Femur (tissue), 1 donor: ENCODE measurements at places on chromosomes 3 and 15.

GRCh38 chr3:120496278-120497002 lies 45.6 kb upstream of the FSTL1 start:
- DNase-seq, result no peak

DNA sequence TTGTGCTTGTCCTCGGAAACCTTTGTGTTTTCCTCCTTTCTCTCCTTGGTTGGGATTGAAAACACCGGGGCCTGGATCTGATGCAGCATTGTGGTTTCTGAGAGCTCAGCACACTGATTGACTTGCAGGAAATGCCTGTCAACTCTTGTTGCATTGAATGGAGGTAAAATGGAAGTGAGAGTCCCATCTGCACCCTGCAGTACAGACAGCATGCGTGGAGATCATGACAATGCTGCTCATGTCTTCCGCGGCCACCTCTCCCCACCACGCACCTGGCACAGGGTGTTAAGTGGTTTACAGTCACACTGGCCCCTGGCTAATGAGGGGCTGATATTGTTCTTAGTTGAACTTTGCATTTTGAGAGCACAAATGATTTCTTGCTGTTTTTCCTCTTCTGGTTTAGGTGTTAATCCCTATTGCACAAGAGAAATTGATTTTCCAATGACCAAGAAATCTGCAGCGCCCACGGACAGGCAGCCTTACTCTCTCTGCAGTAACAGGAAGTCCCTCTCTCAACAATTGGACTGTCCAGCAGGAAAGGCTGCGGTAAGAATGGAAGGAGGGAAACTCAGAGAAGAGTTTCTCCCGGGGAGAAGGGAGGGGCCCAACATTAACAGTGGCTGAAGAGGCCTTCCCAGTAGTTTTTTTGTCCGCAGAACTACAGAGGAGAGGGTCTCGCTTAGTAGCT lies 58.5 kb downstream of the STARD5 start:
- no peak for DNase-seq

DNA sequence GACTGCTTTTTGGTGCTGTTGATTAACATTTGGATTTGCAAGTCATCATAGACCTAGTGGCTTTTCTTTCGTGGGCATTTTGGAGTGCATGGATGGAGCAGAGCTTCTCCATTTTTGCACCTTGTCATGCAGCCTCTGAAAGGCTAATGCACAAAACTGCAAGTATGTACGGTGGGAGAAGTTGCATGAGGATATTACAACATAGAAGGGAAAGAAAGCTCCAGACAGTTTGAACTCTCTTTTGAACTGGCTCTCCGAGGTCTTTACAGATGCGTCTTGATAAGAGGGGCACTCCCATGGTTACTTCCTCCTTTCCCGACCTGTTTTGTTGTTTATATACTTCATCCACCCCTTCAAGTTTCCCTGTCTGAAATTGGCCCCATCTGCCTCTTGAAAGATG lies 147.1 kb upstream of the GBE1 start:
- DNase-seq, result no peak

DNA sequence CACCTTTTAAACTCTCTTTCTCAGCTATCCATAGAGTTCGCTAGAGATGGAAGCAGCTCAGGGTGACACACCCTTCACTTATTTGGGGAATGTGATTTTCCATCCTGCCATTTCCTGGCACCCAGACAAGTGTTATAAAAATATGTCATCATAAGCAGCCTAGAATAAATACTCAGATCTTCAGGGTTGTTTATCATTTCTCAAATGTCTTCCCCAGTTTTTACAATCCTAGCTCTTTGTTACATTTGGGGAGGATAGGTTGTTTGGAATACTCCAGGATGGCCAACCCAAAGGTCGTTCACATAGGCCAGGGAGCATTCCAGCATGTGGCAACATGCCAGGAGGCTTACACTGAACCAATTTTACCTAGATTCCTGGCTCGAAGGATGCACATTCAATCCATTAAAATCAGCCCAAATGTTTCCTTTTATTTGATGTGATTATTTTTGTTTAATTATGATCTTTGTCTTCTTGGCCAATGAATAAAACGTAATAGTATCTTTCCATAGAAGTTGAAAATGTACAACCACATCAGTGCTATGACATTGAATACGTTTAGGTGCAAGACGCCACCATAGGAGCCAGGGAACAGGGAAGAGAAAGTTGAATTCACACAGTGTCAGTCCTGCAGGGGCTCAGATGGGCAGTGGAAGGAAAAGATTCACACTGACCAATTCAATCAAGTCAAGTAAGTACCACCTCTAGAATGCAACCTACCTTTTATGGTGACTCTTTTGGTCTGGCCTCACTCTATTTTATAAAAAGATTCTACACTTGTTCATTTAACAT lies 537.7 kb upstream of the MDFIC2 start:
- DNase-seq, result peak; percentile 52

- DNase-seq, result peak; percentile 78
Measured at GRCh38 chr3:72155391-72156064, 370.6 kb upstream of the PROK2 start.

DNA sequence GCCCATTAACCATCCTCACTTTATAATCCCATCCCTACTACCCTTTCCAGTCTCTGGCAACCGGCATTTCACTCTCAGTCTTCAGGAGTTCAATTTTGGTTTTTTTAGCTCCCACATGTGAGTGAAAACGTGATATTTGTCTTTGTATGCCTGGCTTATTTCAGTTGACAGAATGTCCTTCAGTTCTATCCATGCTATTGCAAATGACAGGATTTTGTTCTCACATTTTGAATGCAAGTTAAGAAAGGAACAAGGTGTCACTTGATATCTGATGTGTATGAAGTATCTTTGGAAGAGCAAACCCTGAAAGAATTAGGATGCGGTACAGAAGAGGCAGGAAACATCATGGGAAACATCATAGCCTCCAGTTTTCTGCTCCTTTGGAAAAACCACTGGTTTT lies 298.1 kb downstream of the THSD4 start:
- no peak for DNase-seq

DNA sequence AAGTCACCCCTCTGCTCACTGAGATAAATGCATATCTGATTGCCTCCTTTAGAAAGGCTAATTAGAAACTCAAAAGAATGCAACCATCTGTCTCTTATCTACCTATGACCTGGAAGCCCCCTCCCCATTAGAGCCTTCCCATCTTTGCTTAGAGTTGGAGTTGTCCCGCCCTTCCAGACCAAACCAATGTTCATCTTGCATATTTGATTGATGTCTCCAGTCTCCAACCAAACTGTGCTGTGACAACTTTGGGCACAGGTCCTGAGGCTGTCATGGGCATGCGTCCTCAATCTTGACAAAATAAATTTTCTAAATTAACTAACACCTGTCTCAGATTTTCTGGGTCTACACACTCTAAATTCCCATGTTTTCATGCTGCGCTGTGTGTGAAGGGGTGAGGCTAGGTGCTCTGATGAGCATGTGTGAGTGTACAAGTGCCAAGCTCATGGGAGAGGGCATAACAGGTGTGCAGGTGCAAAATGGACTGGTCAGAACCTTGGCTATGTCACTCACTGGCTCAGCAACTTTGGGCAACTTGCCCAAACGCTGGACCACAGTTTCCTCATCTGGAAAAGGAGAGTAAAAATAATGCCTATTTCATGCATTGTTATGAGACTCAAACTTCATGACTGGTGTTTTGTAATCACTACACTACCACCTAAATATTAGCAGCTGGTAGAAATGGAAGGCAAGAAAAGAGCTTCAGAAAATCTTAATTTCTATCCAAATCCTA lies 7.2 kb downstream of the DAPK2 start:
- no peak for DNase-seq

DNA sequence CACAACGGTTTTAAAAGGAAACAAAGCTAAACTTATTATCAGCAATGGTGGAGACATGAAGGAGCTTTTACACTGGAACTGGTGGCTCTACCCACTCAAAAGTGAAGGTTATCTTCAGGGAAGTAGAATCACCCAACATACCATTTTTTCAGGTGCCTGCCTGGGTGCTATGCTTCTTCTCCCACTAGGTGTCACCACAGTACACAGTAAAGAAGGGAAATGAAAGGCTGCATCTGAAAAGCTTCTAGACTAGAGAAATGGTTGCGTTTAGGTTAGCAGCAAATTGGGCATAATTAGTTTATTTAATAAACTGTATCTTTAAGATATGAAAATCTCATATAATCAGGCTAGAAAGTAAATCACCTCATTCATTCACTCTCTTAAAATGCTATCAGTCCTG lies 47.0 kb upstream of the SELENOK start:
- peak; percentile 34 for DNase-seq

DNA sequence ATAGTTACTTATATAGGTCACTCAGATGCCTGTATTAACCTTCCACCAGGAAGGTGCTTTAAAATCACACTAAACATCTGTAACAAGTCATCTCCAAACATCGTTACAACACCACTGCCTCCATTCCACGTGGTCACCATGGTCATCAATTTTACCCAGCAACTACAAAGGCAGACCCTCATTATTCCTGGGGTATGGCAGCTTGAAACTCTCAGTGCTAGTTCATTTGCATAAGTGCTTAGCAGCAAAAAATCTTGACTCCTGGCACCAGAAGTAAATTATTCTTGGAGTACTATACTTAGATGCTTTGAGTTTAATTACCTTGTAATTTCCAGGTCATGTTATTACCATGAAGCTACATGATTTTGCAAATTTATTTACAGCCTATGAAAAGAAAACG lies 250.6 kb downstream of the KBTBD8 start:
- DNase-seq, result no peak
